CD4-positive, alpha-beta T cell treated with Interleukin-4 for 4 hours (primary cell): ENCODE measurements at places on chromosomes 4 and X.

DNA sequence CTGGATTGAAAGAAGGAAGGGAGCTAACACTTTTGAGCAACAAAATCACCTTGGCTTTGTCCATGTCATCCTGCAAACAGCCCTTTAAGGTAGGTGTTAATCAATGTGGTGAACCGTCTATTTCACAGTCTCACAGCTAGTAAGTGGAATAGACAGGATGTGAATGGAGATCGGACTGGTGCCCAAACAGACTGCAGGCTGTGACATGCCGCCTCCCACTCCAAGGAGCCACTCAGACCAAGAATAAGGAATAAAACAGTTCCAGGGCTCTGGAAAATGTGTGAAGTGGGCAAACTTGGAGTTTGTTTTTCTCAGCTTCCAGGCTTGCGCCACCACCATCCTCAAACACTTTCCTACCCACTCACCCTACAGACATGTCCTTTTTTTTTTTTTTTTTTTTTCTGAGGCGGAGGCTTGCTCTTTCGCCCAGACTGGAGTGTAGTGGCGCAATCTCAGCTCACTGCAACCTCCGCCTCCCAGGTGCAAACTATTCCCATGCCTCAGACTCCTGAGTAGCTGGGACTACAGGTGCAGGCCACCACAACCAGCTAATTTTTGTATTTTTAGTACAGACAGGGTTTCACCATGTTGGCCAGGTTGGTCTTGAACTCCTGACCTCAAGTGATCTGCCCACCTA lies 57.7 kb upstream of the SEC24B start:
- DNase-seq: no peak

- DNase-seq: no peak
These were observed 41.9 kb upstream of the PDGFRA start for GRCh38 chr4:54187148-54187547.

DNA sequence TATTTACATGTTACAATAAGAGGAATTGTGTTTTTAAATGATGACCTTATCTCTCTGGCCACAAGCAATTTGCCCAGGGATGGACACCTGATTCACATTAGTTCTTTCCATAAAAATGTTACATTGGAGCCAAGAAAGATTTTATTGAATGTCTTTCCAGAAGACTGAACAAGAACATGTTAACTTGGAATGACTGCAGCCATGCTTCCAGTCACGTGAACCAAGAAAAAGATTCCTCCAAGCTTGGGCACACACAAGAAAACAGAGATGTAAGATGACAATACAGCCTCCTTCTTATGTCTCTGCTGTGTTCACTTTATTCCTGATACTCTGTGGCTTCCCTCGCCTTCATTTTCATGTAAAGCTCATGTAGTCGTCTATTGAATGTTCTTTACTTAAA lies 737.6 kb downstream of the TRIML1 start:
- no peak for DNase-seq

DNA sequence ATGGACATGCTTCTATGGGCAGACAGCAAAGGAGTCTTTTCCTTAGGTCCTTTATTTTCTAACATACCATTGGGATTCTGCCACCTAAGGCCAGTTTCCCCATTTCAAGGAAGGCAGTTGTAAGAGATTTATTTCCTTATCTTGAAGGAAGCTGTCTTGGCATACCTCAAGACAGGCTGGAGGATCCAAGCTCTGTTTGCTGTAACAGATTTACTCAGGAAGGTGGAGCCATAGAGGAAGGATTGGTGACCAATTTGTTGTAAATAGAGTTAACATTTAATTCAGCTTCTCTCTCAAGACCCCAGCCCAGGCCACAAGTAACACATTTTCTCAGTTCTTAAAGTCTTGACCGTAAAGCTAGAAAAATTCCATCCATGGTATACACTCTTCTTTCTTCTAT lies 131.6 kb upstream of the TENM3 start:
- DNase-seq: no peak

GRCh38 chrX:36062778-36063177 lies 143.2 kb downstream of the CFAP47 start:
- DNase-seq: no peak

GRCh38 chr4:123952530-123953274 lies 556.1 kb downstream of the SPRY1 start:
- no peak for DNase-seq

GRCh38 chr4:47835494-47835893 lies 2.4 kb downstream of the CORIN start:
- no peak for DNase-seq
